Osteoblast (primary cell): ENCODE measurements at places on chromosomes 12 and 14. TPM values are rescaled to one million over a fixed set of nuclear protein-coding genes. Genes with fewer than 3 reads are reported as not detected.

KRT8 gene
- 2.9 and 5.1 TPM in 2 replicates for total RNA-seq

NOS1 gene
- total RNA-seq = not detected in 2 replicates

KRT7 gene
- 20.9 and 27.9 TPM in 2 replicates for total RNA-seq

INSM2 gene
- total RNA-seq = not detected in 2 replicates

BCL2L14 gene
- not detected in 2 replicates for total RNA-seq

OR4E2 gene
- total RNA-seq = not detected in 2 replicates

TPH2 gene
- total RNA-seq = under 0.01 TPM in 1 of 2 replicates, not detected in the other

KRT85 gene
- not detected in 2 replicates for total RNA-seq

ATL1 gene
- total RNA-seq = 6.5 and 8.5 TPM in 2 replicates

TTC7B gene
- total RNA-seq = 14.5 and 24.2 TPM in 2 replicates

TRHDE gene
- under 0.01 and 0.59 TPM in 2 replicates for total RNA-seq

CIDEB gene
- 0.36 and 0.59 TPM in 2 replicates for total RNA-seq
